IMR-90 (cell line): ENCODE measurements at places on chromosomes 1 and 21. TPM values are rescaled to one million over a fixed set of nuclear protein-coding genes. Genes with fewer than 3 reads are reported as not detected.

Gene NMNAT2
- total RNA-seq = 0.36 and 0.56 TPM in 2 replicates

Gene CDK11A
- total RNA-seq = 1.8 and 5.8 TPM in 2 replicates

Gene AJAP1
- total RNA-seq = under 0.01 TPM in 2 replicates

Gene CFAP74
- not detected in 2 replicates for total RNA-seq

Gene GBP6
- total RNA-seq = not detected in 2 replicates

Gene LRRC53
- total RNA-seq = not detected in 2 replicates

Gene CLDN19
- not detected in 2 replicates for total RNA-seq

Gene UBE2U
- total RNA-seq = not detected in 2 replicates

Gene DISP3
- not detected in 2 replicates for total RNA-seq

Gene EIF3I
- total RNA-seq = 574 and 716 TPM in 2 replicates

Gene AMPD1
- not detected in 2 replicates for total RNA-seq

Gene TSPAN1
- total RNA-seq = 0.18 TPM in 1 of 2 replicates, not detected in the other

Gene FBXO2
- 0.36 and 0.56 TPM in 2 replicates for total RNA-seq

GRCh38 chr1:169305356-169305755 lies 62.2 kb downstream of the NME7 start:
- DNase-seq = no peak

DNA sequence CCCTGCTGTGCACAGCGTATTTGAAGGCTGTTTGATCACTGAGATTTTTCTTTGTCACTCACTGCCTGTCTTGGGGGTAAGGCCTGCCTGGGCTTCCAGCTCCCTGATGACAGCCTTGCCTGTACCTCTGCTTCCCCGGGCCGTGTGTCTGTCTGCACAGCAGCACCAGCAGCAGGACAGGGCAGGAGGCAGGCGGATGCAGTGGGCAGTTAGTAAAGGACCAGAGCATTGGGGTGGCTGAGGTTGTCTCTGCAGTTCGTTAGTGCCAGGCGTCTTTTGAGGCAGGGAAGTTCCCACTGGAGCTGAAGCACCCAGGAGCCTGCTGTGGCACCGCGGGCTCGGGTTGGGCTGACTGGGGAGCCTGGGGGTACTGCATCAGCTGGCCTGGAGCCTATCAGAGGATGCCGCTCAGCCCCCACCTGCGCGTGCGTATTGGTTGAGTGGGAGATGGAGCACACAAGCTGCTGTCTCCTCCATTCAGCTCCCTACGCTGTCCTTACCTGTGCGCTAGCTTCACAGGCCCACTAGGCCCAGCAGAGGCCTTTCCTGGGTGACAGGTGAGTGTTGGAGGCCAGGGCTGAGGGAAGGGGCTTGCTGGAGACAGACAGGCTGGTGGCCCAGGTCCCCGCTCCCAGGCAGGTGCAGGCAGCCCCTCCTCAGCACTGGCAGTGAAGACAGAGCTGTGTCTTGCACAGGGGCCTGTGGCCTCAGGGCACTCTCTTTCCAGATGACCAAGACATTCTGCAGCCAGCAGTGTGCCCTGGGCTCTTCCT lies 28.2 kb downstream of the SNAP47 start:
- no peak for DNase-seq

DNA sequence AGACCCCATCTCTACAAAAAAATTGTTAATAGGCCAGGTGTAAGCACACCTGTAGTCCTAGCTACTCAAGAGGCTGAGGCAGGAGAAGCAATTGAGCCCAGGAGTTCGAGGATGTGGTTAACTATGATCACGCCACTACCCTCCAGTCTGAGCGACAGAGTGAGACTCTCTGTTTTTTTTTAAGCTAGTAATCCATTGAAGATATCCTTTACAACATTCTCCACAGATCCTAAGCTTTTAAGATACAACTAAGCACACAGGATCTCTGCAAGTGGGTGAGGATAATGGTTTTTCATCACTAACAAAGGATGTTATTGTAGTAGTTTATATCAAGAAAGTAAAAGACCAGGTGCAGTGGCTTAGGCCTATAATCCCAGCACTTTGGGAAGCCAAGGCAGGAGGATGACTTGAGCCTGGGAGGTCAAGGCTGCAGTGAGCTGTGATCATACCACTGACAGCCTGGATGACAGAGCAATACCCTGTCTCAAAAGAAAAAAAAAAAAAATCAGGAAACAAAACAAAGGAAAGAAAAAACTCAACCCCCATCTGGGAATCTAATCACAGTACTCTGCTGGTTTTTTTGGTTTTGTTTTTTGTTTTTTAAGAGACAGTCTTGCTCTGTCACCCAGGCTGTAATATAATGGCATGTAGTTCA lies 166.1 kb downstream of the RERE start:
- no peak for DNase-seq

- no peak for DNase-seq
Measured at GRCh38 chr1:18901147-18901951, 1.0 kb downstream of the ALDH4A1 start.

GRCh38 chr1:224615861-224616755 lies at the start of gene CNIH3:
Gene CNIH3, plus strand, starts transcription at chr1:224616317. Its CDS starts 858 bp downstream, at chr1:224617175.
- peak; percentile 55 for DNase-seq

DNA sequence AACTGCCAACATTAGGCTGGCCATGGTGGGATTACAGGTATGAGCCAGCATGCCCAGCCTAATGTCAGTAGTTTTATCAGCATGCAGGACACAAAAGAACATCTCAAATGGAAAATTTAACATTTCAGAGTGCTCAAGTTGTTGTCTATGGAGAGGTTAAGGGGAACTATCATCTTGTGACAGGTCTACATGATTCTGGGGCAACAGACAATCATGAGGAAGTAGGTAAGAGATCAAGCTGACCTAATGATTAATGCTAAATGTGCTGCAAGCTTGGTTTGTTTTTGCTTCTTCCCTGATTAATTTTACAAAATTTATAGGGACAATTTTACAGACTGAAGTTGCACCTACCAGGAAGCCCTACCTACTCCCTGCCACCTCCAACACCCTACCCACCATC lies 36.6 kb downstream of the FMO4 start:
- DNase-seq = no peak

GRCh38 chr1:230211436-230212145 lies 144.6 kb downstream of the GALNT2 start:
- no peak for DNase-seq

DNA sequence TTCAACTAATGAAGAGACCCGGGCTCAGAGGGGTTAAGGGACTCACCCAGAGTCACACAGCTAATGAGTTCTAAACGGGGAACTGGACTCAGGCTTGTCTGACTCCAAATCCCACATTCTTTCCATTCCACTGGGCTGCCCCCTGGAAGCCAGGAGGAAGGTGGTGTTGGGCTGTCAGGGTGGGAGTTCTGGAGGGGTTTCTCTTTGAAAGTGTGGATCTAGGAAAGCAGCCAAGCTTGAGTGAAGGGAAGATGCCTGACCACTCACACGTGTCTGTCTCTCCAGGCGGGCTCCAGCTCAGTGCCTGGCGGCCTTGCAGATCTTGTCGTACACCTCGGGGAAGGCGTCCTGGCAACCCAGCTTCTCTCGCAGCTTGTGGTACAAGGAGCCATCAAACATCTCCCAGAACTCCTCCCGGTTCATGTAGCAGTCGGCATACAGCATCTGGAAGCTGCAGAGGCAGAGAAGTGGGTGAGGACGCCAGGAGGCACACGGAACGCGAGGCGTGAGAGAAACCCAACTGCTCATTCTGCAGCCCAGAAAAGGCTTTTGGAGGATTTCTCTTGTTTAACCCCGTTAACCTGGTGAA lies 35.0 kb downstream of the DHCR24 start:
- DNase-seq = no peak

DNA sequence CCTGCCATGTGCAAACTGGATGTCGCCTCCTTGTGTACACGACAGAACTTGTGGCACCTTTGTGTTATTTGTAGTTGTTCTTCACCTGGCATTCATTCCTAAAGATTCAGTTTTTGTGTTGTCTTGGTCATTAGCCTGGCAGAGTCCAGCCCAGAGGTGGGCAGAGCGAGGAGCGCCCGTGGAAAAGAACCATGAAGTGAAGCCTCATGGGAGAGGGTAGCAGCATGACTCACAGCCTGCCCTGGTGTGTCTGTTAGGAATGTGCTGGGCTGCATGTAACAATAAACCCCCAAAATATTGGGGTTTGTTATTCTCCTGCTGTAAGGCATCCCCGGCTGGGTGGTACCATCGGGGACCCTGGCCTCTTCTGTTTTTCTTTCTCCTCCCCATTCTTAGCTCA lies 124.9 kb upstream of the TMEM51 start:
- no peak for DNase-seq

DNA sequence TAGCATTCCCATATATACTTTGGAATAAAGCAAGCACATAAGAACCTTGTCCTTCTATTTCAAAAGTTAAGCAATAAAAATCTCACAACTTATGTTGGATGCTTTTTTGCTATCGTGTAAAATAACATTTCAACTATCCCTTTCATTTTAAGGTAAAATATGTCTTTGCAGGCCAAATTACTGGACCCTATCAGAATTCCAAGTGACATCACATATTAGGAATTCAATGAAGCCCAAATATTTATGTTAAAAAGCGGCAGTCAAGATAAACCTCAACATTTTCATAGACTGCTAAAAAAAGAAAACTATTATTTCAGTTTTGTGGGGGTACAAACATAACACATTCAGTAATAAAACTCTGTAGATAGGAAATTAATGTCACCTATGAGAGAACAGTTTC lies 252.0 kb downstream of the KCTD3 start:
- DNase-seq = peak; percentile 79

DNA sequence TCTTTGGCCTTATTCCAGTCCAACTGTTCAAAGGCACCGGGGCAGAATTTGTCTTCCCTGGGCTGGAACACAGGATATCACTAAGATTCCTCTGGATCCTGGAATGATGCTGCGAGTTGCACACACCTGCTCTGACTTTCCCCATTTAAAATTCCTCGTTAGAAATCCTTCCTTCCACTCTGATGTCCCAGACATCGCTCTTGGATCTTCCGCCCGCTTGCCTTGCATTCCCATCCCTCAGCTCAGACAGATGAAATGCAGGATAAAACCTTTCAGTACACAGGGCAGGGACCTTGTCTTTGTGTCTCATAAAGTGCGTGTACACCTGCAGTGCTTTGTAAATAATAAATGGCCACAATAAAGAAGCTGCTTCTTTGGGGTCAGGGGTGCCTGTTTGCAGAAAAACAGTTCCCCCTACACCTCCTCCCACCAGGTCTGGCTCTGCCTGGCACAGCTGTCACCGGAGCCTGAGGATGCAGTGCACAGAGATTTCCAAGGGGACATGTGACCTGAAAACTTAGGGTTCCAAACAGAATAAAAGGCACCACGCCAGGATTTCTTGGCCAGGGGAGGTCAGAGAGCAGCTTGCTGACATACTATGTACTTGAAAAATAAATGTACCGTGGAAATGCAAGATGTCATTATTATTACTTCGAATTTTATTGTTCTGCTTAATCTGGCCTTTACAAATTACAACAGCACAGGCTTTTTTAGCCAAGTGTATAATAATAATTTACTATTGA lies 62.9 kb upstream of the SYT6 start:
- DNase-seq = no peak

DNA sequence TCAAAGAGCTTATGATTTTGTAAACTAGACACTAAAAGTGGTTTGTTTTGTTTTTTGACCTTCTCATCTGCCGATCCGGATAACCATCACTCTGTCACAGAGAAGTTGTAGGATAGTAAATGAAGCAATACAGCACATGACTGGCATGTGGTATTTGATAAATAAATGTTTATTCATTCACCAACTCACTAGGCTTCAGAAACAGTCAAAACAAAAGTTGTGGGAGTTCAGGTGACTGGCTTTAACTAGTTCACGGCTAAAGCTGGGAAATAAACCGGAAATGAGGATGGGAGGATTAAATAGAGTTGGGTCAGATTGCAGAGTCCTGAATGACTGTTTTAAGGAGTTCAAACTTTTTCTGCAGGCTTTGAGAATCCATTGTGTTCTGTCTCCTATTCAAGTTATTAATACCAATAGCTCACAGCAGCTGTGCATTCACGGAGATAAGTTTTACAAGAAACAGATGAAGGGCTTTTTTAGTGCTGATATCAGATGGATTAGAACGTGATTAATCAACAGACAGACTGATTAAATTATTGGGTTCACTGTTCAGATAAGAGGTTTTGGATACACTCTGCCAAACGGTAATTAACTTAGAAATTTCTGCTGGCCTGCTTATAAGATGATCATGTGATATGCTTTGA lies 463.3 kb downstream of the DPYD start:
- no peak for DNase-seq

DNA sequence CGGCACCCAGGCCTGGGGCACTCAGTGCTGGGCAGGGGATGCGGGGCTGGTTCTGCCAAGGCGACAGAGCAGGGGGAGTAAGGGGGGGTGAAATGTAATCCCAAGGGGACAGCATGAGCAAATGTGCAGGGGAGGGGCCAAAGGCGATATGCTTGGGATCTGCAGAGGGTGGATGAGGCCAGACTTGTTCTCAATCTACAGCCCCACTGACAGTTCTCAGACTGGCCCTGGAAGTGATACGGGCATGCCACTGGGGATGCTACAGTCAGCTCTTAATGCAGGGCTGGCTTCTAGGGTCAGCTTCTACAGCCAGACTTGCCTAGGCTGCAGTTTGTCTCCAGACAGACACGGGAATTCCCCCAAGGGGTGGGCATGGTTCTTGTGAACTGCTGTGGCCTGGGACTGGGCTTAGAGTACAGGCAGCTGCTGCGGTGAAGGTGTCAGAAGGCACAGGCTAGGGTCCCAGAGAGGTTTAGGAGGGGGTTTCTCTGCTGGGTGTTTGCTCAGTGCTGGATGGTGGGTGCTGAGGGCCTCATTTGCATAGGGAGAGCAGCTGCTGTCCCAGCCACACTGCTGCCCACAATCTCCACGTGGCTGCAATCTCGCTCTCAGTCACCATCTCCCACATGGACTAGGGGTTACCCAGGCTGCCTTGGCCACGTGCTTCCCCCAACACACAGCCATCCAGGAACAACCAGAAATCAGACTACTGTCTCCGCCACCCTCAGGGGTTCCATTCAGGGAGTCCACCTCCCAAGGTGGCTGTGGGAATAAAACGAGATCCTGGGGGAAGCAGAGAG lies 190.1 kb downstream of the HIVEP3 start:
- no peak for DNase-seq
